ENCODE measurements at places on chromosomes 12 and 14.
A peak's percentile ranks its signal among the peaks of the same experiment; 100 is the strongest.

DNA sequence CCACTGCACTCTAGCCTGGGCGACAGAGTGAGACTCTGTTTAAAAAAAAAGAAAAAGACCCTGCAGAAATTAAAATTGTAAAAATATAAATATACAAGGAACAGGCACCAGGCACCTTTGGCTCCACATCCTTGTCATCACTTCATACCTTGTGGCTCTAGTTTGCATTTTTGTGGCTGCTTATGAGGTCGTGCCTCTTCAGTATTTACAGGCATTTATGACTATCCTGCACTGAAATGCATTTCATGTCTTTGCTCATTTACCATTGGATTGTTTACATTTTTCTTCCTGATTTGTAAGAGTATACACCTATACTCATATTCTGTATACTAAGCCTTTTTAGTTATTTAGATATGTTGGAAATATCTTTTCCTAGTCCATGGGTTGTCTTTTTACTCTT is 20.1 kb downstream of the BICD1 start:
- DNase-seq: peak; percentile 93

- DNase-seq: peak; percentile 81
These were observed 2.2 kb downstream of the MMP17 start for GRCh38 chr12:131830335-131830913.

GRCh38 chr12:29224572-29224971 is 75.5 kb downstream of the FAR2 start:
- DNase-seq: peak; percentile 27

DNA sequence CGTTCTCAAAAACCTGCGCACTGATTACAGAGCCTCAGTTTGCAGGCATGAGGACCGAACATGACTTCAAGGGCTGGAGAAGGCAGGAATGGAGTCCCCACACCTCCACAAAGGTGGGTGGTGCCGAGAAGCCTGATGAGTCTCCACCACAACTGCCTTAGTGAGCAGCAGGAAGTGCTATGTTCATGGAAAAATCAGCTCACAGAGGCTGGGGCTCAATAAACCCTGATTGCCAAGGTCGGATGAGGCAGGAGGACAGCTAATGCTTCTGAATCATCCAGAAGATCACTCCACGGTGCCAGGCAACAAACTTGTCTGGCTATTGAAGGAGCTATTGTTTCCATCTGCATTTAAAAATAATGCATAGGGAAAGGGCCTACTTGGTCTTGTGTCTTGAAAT is 31.1 kb downstream of the APPL2 start:
- peak; percentile 92 for DNase-seq

- DNase-seq: no peak
These were observed 64.5 kb downstream of the TMTC3 start for GRCh38 chr12:88206601-88207000.

DNA sequence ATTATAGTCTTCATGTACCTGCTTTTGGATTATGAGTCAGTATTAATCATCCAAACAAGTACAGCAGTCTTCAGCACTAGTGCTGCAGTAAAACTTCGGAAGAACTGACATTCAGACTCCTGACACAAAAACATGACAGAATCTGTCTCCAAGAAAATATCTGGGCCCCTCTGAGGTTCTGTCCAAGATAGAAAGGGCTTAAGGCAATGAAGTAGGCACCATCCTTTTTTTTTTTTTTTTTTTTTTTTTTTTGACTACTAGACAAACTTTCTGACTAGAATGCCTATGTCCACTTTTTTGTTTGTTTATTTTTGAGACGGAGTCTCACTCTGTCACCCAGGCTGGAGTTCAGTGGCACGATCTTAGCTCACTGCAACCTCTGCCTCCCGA is 112.5 kb downstream of the MED13L start:
- peak; percentile 56 for DNase-seq

GRCh38 chr14:54942913-54943312 is 40.3 kb upstream of the GCH1 start:
- DNase-seq: no peak

GRCh38 chr12:121287267-121287954 is 9.1 kb downstream of the CAMKK2 start:
- DNase-seq: peak; percentile 77

DNA sequence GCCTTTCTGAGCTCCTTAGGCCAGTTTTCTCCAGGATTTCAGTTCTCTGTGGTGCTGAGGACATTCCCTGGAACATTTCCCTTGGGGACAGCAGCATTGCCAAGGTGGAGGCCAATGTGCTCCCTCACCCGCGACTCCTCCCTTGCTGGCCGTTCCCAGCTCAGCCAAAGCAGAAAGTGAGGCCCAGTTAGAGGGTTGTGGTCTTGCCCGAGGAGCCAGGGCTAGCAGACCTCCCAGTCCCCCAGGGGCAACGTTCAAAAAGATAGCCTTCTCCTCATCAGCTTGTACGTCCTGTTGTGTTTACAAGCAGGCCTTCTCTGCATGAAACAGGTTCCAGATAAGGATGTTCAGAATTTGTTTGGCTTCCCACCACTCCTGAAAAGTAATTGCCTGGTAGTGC is 78.4 kb downstream of the SSPN start:
- no peak for DNase-seq

DNA sequence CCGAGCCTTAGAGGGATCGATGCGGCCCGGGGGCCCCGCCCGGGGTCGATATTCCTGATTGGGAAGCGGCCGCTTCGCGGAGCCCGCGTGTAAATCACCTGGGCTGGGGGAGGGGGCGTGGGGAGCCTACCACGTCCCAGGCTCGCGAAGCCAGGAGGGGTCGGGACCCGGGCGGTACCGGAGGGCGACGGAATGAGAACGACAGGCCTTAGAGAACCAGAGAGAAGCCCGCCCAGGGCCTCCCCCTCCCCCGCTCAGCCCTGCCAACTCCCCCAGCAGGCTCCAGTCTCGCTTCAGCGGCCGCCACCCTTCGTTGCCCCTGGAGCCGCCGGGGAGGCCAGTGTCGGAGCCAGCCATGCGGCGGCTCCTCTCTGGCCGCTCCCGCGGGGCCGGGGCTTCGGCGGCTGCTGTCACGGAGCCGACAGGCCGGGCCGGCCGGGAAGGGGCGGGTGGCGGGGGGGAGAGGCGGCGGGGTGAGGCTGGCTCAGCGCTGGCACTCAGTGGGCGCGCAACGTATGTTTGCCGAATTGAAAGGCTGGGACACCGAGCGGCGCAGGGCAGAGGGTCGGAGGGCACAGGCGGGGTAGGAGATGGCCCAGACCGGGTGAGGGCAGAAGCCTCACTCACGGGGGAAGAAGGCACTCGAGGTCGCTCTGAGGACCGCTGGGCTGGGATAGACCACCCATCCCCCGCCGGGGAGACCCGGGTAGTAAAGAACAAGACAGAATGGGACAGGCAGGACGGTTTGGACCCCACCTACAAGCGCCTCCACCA is 1.4 kb upstream of the DNAJC22 start:
- DNase-seq: no peak

DNA sequence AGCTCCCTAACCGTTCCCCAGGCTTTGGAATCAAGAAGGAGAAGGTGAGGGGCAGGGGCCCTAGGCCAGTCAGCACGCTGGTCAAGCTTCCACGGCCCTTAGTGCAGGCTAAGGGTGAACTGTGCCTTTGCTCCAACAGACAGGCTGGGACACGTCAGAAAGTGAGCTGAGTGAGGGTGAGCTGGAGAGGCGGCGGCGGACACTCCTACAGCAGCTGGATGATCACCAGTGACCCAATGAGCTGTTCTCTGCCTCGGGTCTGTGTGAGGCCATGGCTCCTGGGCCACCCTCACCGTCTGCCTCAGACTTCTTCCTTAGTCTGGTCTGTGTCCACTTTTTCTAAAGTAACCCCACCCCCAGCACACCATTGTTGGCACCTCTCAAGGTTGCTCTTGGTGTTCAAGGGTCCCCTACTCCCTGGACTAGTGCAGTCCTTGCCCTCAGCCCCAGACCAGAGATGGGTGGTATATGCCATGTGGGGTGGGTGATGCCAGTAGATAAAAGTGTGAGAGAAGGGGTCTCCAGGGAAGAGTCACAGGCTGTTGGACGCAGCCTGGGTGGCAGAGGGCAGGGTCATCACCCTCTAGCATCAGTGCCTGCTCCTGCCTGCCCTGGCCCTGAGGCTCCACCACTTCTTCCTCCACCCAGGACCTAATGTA is 20.7 kb downstream of the PRPF40B start:
- no peak for DNase-seq

DNA sequence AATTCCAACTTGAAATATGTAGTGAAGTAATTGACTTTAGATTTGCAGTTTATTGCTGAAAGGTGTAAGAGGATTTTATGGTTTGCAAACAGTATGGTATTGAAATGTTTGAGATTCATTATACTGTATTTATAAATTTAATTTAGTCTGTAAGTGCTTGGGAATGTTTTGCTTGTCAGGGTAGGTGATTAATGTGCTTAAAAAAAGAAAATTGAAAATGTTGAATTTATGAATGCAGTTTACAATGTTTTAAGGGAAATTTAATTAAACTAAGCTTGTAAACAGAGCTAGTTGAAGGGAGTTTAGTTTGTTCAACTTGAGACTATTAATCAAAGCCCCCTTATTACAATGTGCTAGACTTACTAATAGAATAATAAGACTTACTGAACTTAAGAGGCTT is 18.0 kb upstream of the CRY1 start:
- DNase-seq: no peak

- no peak for DNase-seq
These were observed 39.0 kb downstream of the ELK3 start for GRCh38 chr12:96233168-96233567.

DNA sequence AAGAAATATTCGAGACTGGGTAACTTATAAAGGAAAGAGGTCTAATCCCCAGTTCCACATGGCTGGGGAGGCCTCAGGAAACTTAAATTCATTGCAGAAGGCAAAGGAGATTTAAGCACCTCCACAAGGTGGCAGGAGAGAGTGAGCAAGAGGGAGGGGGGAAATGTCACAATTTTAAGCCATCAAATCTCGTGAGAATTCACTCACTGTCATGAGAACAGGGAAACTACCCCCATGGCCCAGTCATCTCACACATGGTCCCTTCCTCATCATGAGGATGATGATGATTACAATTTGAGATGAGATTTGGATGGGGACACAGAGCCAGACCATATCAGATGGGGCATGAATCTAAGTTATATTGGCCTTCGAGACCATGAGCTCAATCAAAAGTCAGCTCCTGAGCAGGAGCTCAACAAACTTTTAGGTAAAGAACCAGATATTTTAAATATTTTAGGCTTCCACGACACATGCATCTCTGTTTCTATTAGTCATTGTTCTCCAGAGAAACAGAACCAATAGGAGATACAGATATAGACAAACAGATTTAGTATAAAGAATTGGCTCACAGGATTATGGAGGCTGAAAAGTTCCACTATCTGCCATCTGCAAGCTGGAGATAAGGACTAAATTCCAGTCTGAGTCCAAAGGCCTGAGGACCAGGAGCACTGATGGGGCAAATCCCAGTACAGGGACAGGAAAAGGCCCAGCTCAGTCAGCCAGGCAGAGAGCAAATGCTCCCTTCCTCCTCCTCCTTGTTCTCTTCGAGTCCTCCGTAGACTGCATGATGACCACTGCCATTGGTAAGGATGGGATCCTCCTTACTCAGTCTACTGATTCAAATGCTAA is 24.9 kb downstream of the DGLUCY start:
- no peak for DNase-seq

DNA sequence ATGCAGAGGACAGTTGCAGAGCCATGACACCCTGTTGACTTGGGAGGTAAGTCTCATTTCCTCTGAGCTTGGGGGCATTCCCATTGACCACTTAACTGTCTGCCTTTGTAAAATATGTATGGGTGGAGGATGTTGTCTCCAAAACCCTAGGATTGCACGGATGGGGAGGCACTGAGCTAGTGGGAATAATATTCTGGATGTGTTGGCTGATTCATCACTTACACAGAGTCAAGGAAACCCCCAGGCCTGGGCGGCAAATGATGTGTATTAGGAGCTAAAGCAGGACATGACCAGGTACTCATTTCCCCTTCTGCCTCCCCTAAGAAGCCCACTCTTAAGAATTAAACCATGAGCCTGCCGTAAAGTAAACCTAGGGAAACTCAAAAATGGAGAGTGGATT is 319.4 kb downstream of the VRK1 start:
- DNase-seq: no peak

DNA sequence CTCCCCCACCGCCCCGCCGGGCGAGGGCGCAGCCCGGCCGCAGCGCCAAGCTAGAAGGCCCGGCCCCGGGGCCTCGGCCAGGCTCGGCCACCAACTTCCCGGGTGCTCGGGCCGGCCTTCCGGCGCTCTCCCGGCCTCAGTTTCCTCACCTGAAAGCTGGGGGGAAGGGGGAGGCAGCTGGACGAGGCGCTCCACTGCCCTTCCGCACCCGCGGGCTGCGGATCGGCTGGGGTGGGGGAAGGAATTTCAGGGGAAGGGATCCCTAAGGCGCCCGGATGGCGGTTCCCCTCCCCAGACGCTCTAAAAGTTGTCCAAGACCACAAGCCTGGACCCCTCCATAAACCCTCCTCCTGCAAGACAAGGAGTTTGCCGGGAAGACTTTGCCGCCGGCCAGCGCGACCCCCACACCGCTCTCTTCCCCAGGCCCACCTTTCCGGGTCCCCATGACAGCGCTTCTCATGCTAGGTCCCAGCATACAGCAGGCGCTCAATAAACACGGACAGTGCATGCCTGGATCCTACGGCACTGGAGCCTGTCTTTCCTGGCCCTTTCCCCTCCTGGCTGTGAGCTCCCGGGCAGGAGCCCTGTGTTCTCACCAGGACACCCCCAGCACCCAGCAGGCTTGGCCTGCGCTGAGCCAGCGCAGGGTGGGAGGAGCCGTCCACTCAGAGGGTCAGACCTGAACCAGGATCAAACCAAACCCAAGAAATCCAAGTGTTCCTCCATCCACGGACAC is 18.1 kb downstream of the BEGAIN start:
- DNase-seq: peak; percentile 25

DNA sequence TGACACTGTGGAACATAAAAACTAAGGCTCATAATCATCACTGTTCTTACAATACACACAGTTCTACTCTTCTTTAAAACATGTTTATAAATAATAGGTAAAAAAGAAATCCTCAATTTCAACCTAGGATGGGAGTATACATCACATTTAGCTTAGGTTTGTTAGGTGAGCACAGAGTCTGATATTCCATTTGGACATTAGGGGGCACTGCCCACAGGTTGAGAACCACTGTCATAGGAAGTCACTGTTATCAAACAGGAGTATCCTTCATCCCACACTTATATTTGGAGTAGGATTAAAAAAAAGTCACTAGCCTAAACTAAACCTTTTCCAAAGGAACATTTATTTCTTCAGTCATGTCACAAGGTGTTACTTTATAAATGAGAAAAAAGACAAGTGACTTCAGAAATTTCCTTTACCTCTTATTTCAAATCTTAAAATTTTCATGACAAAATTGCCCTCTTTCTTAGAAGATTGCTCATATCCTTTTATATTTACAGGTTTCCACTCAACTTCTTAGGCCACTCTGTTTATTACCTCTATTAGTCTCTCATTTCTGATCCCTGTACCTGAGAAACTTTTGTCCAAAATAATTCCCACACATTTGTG is 240.6 kb downstream of the CPNE8 start:
- DNase-seq: no peak

- DNase-seq: peak; percentile 46
These were observed 36.2 kb downstream of the ANAPC7 start for GRCh38 chr12:110367181-110367864.

GRCh38 chr14:90495357-90496276 is 98.8 kb downstream of the CALM1 start:
- peak; percentile 64 for DNase-seq

- DNase-seq: no peak
These were observed 198.7 kb upstream of the RASSF8 start for GRCh38 chr12:25759752-25760151.
